Psoas muscle (tissue), 8 donors: ENCODE measurements at places on chromosomes 2 and 18. TPM values are rescaled to one million over a fixed set of nuclear protein-coding genes. Genes with fewer than 3 reads are reported as not detected.

ASAP2 gene
- 2.5 TPM for total RNA-seq

UGT1A8 gene
- total RNA-seq, result not detected

DNA sequence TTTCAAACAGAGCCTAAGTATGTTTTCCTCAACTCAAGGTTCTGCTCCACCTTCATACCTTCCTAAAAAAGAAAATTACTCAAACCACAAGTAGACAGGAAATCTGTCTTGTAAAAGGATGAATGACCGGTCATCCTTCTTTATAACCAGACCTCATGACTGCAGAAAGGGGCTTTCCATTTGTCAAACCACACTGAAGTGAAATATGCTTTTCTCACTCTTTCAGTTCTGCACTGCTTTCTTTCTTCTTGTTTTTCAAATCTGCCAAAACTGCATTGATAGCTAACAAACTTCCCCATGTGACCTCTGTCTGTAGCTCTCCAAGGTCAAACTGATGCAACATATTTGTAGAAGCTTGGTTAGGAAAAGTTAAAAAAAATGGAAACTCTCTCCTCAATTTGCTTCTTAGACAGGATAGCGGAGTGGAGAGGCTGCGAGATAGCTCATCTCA, 308.9 kb upstream of the CCDC68 start:
- H3K4me3 ChIP-seq, result no peak overlapping the region
- peaks cover 75% of the 10 kb centered on the region for H3K36me3 ChIP-seq
- peak overlapping the region; percentile 33 for H3K27ac ChIP-seq
- DNase-seq, result no peak
- H3K27me3 ChIP-seq, result no peaks in the 10 kb centered on the region
- peaks cover 23% of the 10 kb centered on the region for H3K4me1 ChIP-seq

DNA sequence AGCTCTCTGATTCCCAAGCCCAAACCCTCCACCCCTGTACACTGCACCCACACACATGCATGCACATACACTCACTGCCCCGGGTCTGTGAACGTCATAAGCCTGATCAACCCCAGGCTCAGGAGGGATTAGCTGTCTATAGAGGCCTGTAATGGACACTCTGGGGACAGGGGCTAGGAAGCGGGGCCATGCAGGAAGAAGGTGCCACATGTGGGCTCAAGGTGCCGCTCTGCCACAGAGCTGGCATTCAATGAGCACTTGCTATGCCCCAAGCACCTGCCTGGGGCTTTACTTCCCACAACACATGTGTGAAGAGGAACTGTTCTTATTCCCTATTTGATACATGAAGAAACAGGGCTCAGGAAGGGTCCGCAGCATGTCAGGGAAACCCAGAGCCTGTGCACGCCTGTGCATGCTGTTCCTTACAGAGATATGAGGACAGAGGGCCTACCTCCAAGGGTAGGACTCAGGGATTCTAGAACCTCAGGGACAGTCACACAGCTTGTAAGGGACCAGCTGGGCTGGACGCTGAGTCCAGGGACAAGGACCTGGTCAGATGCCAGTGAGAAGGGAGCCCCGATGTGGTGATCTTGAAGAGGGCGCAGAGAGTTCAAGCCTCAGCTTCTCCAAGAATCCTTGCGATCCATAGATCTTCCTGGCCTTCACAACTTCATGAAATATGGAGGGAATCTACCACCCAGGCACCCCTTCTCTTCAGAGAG, 5.0 kb downstream of the BIN1 start:
- H3K4me1 ChIP-seq, result peaks cover 62% of the 10 kb centered on the region
- peak; percentile 74 for DNase-seq
- no peaks in the 10 kb centered on the region for H3K27me3 ChIP-seq
- peak overlapping the region; percentile 96 for H3K4me3 ChIP-seq
- H3K36me3 ChIP-seq, result no peaks in the 10 kb centered on the region
- H3K27ac ChIP-seq, result peak overlapping the region; percentile 98

DNA sequence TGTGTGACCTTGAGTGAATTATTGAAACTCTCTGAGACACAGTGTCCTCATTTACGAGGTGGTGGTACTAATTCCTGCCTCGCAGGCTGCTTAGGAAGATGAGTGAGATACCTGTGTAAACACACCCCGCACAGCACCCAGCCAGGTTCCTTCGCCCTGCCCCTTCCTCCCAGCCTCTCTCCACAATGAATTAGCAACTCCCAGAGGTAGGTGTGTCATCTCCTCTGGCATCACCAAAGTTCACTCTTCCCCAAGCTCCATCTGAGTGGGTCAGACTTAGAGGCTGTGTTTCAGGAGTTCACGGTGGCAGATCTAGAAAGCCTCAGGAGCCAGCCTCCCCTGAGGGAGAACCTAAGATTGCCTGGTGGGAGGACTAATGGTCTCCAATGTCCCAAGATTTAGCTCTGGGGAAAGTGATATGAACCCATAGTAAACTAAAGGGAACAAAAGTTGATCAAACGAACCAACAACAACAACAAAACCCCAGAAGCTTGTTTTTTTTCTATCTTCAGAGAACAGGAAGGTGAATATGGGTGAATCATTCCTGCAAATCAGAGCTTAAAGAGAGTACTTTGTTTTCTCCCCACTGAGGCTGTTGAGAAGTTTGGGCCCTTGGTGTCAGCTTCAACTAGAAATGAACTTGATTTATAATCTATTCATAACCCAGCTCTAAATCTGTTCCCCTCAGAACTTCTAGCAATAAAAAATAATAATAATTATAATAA, 44.4 kb upstream of the NRP2 start:
- no peak for DNase-seq
- H3K4me1 ChIP-seq, result no peaks in the 10 kb centered on the region
- no peaks in the 10 kb centered on the region for H3K36me3 ChIP-seq
- no peaks in the 10 kb centered on the region for H3K27me3 ChIP-seq
- no peak overlapping the region for H3K27ac ChIP-seq

GRCh38 chr2:8087480-8087840, 594.4 kb upstream of the ID2 start:
- no peaks in the 10 kb centered on the region for H3K27me3 ChIP-seq
- H3K27ac ChIP-seq, result no peak overlapping the region
- no peaks in the 10 kb centered on the region for H3K36me3 ChIP-seq
- no peak for DNase-seq
